ENCODE measurements at places on chromosomes 11 and 22.

GRCh38 chr22:20582171-20582511 lies 74.7 kb downstream of the MED15 start:
- no peak for DNase-seq

GRCh38 chr11:57413681-57414080 lies 13.2 kb downstream of the SLC43A3 start:
- DNase-seq, result no peak

- no peak for DNase-seq
These were observed 470.6 kb downstream of the NTM start for GRCh38 chr11:131841028-131841427.

DNA sequence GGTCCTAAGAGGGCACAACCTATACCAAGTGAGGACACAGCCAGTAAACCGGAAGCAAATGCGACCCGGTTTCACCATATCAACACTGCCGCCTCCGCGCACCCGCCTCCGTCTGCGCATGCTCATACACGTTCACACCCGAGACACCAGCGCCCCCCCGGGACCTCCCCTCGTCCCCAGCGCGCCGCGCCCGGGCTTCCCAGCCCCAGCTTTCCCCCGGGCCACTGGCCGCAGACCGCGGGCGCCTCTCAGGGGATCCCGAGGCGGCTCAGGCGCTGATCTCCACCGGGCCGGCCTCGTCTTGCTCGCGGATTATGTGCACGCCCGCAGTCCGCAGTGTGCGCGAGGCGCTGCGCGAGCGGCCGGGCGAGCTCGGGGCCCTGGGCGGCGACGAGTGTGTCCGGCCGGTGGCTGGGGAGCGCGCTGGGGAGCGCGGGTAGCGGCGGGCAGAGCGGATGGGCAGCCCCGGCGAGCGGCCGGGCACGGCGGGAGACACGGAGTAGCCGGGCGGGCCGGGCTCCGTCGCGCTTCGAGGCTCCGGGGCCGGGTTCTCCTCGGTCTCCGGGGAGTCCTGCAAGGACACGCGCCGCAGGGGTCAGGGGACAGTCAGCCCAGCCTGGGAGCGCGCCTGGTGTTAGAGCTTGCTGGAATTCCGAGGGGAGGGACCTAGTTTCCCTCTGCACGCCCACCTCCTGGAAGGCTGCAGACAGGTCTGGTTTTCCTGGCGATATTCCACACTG lies 2.0 kb downstream of the HEPN1 start:
- DNase-seq, result peak; percentile 73

DNA sequence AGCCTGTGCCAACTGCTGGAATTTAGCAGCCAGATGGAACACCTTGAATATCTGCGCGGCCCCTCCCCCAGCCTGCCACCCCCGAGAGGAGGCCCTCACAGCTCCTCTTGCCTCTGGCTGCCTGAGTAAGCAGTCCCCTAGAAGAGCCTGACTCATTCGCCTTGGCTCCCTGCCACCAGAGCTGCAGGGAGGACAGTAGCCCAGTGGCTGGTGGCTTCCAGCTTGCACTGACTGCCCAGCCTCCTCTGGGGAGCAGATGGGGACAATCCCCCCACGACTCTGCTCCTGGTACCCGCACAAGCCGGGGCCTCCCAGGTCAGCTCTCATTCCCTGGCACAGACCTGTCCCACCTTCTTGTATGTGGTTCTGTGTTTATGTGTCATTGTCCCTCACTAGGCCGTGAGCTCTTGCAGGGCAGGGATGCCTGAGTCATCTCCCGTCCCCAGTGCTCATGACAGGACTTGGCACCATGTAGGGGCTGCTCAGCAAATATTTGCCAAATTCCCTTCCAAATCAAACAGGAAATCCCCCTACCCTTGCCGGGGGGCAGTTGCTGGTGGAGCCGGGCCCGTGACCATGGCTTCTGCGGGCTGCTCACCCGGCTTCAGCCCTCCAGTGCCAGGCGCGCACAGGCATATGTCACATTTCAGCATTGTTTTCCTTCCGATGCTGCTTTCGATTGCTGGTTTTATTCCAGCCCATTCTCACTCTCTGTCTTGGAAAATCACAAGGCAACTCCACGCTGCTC lies 43.6 kb downstream of the CACNG2 start:
- DNase-seq, result peak; percentile 41

DNA sequence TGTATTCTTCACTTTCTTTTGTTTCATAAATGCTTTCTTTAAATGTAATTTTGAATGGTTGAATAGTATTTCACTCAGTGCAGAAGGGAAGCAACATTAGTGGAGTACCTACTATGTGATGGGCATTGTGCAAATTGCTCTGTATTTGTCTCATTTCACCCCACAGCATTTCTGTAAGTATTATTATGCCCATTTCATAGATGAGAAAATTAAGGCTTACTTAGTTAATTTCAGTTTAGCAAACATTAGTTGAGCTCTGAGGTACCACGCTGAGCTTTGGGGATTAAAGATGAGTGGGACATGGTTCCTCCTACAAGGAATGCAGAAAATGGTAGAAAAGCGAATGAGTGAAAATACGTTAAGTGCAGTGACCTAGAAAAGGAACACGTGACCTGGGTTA lies 58.1 kb downstream of the SWAP70 start:
- no peak for DNase-seq

DNA sequence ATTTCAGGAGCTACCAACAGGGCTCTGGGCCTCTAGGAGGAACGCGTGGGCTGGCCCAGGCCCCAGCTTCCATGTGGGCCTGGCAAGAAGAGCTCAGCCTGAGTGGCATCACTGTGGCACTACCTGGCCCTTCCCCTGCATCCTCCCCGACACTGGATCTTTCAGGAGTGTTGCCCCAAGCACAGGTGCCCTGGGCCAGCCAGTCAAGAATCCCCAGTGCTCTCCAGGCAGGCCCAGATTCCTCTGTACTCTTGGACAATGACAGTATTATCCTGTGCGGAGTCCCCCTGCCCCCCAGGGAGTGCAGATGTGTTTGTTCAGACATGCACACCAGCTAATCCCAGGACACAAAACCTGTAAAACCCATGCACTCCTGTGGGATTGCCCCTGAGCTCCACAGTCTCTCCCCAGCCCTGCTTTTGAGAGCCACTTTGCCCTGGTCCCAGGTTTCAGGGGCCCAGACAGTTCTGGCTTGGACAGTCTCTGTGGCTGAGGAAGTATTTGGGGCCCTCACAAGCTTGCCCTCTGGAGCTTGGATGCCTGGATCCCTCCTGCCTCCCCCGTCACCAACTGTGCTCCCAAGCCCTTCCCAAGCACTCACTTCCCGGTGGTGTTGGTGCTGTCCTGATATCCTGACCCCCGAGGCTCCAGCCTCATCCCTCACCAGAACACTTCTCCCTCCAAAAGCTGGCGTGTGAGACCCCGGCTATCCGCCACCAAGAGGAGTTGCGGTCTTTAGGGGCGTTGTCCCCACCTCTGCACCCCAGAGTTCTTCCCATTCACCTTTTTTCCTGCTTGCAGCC lies 39.9 kb downstream of the KCNC1 start:
- DNase-seq, result no peak

DNA sequence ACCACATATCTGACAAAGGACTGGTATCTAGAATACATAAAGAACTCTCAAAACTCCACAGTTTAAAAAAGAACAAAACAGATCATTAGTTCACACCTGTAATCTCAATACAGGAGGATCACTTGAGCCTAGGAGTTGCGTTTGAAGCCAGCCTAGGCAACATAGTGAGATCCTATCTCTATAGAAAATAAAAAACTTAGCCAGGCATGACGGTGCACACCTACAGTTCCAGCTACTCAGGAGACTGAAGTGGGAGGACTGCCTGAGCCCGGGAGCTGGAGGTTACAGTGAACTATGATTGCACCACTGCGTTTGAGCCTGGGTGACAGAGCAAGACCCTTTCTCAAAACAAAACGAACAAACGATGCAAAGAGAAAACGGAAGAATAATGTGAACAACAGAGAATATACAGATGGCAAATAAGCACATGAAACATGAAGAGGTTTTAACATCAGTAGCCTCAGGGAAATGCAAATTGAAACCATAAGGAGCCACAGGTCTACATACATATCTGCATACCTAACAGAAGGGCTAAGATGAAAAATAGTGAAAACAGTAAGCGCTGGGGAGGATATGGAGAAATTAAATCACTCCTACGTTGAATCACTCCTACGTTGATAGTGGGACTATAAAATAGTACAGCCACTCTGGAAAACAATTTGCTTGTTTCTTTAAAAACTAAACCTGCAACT lies 70.7 kb downstream of the DGCR2 start:
- no peak for DNase-seq

DNA sequence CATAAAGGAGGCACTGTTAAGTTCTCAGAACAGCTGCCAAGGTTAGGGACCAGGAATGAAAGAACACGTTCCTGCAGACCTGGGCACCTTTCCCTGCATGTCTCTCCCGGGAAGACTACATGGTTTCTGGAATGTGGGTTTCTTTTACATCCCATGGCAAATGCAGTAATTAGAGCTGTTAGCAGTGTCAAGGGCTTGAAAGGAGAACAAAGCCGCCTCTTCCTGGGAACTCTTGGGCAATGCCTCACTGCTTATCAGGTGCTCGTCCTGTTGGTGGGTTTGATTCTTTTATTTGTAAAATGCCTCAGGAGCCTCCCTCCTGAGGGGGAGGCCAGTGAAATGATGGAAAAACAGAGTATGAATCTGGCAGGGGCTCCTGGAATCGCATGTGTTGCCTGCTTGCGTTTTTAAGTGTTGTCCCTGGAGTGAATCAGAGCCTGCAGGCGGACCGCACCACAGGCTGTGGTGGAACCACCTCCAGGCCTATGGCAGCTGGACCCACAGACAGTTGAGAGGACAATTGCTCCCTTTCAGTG lies 723 bp upstream of the C22orf31 start:
- DNase-seq, result no peak

- DNase-seq, result no peak
These were observed 253.0 kb downstream of the INSC start for GRCh38 chr11:15367695-15368094.

- DNase-seq, result no peak
These were observed 294.2 kb upstream of the ANO3 start for GRCh38 chr11:26037716-26038115.

DNA sequence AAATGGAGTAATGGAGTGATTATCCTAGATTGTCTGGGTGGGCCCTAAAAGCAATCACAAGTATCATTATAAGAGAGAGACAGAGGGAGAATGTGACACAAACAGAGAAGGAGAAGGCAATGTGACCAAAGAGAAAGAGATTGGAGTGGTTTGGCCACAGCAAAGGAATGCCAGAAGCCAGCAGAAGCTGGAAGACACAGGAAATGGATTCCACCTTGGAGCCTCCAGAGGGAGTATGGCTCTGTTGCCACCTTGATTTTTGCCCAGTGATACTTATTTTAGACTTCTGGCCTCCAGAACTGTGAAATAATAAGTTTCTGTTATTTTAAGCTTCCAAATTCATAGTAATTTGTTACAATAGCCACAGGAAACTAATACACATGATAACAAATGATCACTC lies 36.8 kb upstream of the OR5P2 start:
- DNase-seq, result no peak

DNA sequence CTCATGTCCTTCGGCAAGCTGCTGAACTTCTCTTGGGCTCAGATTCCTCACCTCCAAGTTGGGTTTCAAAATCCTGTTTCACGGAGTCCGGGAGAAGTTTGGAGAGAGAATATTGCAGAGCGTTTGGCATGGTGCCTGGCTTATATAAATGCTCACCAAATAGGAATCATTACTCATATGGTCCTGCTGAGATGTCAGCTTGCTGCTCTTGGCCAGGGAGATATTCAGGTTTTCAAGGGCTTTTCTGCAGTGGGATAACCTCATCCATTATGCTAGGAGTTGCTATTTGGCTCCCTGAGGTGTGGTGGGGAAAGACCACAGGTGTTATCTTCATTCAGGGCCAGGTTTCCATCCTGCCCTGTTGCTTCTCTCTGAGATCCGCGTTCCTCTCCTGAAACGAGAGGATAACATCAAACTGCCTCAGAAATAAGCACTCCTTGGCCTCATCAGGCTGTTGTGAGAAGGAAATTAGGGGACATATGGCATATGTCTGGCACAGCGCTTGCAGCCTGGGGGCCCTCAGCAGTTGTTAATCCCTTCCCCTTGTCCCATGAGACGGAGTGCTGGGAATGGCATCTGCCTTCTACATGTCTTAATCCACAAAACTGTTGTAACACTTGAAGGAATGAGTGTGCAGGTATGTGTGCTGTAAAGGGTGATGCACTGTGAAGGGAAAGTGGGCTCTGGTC lies 29.9 kb upstream of the ACER3 start:
- DNase-seq, result no peak

DNA sequence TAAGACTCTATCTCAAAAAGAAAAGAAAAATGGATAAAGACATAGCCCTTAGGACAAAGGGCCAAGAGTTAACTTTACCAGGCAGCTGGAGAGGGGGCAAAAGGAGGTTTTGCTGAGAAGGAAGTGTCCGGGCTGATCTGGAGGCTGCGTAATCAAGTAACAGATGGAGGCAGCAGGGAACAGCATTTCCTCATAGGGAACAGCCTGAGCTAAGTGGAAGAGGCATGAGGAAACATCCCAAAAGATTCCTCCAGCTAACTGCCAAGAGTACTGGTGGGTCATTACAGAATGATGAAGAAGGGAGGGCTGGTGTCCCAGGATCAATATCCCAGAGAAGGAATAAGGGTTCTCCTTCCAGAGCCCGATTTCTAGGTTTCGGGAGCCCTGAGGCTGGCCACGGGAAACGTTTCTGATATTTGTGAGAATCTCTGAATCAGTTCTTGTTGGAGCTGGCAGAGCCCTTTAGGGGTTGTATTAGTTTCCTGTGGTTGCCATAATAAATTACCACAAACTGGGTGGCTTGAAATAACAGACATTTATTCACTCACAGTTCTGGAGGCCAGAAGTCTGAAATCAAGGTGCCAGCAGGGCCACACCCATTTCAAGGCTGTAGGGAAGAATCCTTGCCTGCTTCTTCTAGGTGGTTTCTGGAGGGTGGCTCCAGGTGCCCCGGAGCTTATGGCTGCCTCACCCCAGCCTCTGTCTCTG lies 21.2 kb downstream of the LIF start:
- no peak for DNase-seq

DNA sequence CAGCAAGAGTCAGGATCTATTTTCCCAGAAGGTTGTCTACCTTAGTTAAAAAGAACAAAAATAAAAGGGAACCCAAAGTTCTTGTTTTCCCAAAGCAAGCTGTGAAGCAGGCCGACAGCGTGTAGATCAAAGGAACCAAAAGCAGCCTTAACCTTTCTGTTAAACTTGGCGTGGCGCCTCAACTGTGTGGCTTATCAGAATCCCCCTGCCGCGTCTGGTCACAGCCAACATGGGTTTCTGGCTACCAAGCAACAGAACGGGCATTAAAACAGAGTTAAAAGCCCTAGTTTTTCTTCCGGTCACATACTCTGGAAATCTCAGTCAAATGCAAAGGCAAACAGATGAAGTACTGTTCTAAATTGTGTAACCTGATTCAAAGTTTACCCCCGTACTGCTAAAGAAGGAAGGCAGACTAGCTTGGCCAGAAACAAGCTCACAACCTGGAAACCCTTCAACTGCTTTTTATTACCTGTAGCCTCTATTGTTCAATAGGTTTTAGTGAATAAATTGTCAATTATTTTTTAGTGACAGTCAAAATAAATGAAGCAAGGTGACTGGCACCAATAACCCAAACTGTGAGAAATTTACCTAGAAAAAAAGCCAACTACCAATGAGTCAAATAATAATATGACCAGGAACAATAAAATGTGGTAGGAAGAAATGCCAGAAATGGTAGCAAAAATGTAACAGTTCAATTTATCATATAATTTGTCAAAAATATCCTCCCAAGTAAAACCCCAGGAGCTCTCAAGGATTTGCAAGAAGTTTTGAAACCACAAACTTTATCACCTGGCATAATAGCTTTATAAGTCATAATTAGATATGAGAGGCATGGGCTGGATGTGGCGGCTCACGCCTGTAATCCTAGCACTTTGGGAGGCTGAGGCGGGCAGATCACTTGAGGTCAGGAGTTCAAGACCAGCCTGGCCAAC lies 21.4 kb downstream of the CHKA start:
- DNase-seq, result peak; percentile 24
